ENCODE measurements at places on chromosomes 1 and 21. TPM values are rescaled to one million over a fixed set of nuclear protein-coding genes. Genes with fewer than 3 reads are reported as not detected.

GPA33 gene
- not detected for total RNA-seq

DNA sequence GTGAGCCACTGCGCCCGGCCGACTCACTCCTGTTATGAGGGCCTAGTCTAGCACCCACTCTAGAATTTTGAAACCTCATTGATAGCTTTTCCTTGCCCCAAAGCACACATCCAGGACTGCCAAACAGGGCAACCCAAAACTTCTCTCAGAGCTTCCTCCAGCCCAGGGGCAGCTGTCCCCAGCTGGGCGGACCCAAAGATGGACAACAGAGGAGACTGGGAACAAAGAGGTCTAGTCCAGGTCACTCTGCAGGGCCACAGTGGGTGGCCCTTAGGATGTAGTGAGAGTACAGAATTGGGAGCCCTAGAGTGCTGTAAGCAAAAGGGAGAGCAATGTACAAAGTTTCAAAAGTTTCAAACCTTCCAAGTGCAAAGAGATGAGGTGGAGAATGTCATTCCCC lies 1.2 kb downstream of the CD34 start:
- no peak for DNase-seq

- peak; percentile 72 for DNase-seq
Observed at GRCh38 chr1:172990598-172991215, 60.0 kb downstream of the TNFSF18 start.

DNA sequence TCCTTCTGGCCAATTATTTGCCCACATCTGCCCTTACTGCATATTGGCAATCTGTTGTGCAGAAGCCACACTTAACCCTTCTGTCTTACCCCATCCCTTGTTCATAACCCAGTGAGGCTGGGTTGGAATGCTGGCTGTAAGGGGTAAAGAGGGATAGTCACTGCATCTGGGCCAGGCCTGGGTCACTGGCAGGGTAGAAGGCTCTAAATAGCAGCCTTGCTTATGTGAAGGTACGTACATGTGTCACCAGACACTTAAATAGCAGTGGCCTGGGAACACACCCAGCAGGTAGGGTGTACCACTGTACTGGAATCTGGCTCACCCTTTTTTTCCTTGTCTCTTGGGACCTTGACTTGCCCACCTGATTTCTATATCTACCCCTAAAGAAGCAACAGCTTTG lies 9.9 kb upstream of the TARS2 start:
- DNase-seq = no peak

DNA sequence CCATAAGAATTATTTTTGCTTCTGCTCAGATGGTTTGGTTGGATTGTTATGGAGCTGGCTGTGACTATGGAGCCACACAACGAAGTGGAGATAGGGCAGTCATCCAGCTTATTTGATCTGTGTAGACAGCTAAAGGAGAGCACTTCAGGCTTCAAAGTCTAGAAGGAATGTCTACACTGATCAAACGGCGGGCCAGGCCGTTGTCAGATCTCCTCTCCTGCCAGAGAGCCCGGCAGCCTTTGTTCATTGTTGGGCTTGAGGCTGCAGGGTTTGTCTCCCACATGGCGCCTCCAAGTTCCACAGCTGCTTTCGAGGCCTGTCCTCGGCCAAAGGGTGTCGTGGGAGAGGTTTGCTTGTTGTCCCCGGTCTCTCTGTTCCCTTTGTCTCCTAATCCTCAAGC lies 2.8 kb upstream of the STMN1 start:
- DNase-seq = peak; percentile 53

GRCh38 chr1:169124459-169124858 lies 18.0 kb downstream of the ATP1B1 start:
- DNase-seq = no peak

DNA sequence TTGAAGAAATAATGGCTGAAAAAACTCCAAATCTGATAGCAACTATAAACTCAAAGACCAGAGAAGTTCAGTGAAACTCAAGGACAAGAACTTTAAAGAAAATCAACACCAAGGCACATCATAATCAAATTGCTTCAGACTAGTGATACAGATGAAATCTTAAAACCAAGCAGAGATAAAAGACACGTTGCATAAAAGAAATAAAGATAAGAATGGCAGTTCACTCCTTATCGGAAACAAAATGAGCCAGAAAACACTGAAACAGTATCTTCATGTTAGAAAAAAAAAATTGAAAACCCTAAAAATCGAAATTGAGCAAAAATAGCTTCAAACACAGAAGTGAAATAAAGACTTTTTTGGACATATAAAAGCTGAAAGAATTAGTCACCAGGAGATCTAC lies 4.6 kb upstream of the RAB4A start:
- no peak for DNase-seq

DNA sequence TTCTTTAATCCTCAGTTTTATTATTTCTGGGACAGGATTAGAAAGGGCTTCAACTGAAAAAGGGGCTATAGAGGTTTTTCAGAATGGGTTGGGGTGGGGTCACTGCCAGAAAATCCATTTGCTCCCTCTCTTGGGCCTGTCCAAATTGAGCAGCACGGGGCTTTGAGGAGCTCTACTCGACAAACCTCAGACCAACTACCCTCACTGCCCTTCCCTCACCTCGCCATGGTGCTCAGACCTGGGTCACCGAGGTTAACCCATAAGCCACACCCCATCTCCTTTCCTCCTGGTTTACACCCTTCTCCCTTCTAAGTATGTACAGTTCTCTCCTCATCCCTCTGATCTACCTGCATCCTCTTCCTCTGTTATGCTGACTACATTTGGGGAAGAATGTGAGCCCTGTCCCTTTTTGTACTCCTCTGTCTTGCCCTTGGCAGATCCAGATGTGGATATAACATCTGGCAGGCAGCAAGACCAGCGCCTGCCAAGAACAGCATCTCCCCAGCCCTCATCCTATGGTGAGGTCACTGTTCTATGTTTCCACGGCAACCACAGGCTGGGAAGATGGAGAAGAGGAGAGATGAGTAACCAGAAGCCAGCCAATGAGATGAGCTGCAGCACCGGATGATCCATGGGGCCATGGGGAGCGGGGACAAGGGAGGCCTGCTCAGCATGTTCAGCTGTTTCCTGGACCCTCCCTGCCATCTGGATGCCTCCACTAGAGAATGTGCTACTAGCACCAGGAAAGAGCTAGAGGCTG lies 3.7 kb upstream of the FABP3 start:
- peak; percentile 94 for DNase-seq
